ENCODE measurements at places on chromosomes 4 and X.

GRCh38 chr4:5913454-5913853, 20.6 kb upstream of the CRMP1 start:
- no peak for DNase-seq

DNA sequence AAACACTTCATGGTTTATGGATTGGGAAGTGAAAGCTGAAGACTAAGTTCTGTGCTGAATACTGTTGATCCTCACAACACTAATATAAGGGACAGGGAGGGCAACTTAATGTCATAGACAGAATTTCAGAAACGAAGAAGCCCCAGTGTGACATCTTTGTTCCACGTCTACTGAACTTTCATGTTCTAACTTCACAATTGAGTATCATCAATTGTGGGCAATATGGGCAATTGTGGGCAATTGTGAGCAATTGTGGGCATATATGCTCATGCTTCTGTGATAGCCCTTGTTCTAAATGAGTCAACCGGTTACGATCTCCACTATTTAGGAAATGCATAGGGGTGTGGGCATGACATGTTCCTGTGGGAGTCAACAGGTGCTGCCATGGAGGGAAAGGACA, 33.7 kb downstream of the CYBB start:
- no peak for DNase-seq

GRCh38 chr4:109263721-109264120, 38.7 kb downstream of the COL25A1 start:
- DNase-seq, result no peak

- no peak for DNase-seq
Measured at GRCh38 chr4:138492176-138492575, 250.0 kb upstream of the SLC7A11 start.

DNA sequence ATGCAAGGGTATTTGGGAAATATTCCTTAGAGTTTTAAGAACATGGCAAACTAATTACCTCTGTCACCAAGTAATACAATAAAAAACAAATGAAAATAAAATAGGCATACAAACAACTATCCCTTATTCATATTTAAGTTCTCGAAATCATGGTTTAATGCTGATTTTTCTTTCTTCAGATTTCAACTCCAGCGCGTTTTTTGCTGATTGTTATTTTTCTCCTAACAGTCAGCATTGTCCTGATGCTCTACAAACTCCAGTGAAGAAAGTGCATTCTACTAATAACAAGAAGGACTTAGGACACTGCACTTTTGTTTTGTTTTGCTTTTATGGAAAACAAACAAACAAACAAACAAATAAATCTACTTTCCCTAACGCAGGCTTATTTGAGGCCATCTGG, 282.4 kb downstream of the FSTL5 start:
- DNase-seq, result no peak

DNA sequence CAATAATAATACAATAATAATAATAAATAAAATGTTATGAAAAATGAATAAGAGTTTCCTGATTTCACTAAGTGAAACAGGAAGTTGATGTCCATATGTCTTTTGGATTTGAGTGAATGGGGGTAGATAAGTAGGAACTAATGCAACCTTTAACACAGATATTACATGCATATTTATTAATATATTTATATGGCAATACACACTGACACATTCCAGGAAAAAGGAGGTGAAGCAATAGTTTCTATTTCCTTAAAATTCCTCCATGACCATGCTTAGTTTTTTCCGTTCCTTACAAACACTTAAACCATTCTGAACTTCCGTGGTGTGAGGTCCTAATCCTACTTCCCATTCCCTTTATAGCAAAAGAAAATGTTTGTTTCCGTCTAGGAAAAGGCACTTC, 48.3 kb downstream of the ATXN3L start:
- DNase-seq, result no peak

GRCh38 chr4:66376921-66377320, 706.6 kb upstream of the EPHA5 start:
- DNase-seq, result no peak

DNA sequence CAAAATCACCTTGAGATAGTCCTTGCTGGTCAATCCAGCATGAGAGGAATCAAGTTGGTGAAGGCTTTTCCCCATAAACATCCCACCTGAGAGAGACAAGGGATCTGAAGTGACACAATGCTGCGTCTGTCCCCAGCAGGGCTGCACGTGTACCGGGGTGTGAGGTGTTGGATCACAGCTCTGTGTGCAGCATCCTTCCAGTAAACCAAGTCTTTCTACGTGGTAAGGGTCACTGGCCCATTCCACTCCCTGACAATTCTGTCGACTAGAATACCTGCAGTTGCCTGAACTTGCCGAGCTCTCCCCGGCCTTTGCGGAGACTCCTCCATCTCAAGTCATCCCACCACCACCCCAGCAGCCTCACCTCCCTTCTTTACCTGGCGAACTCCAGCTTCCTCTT, 14.8 kb downstream of the HELT start:
- no peak for DNase-seq

GRCh38 chrX:136880003-136880451, 498 bp downstream of the RBMX start:
- DNase-seq, result no peak

DNA sequence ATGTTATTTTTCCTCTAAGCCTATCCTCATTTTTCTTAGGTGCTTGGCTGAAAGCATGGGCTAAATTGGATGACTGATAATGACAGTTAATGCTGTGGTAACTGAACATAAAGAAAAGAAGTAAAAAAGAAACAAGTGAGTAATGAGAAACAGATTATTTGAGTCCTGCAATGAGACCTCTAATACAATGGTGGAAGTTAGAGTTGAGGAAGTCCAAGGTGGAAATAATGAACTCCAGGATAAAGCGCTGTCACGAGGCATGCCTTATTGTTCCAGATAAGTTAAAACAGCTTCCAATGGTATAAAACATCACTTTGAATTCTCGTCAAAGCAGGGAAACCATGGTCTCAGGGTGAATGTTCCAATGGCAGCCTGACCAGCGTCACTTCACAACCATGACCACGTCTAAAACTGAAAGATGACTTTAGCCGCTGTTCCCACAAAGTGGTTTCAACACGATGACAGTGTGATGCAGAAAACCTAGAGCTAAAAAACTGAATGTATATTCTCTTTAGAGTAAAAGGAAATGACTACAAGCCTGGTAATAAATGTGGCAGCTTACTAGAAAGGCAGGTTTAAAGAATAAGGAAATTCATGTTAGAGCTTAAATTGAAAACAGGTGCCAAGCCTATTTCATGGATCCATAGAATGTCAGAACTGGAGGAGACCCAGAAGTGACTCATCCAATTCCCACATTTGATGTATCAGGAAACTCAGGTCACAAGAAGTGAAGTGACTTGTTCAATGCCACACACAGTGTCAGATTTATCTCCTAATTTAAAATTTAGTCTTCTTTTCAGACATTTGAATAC, 202.6 kb upstream of the GYPA start:
- DNase-seq, result peak; percentile 45

Measured in HS-5 (cell line).